PC-9 (cell line): ENCODE measurements at places on chromosomes 1 and 21. TPM values are rescaled to one million over a fixed set of nuclear protein-coding genes. Genes with fewer than 3 reads are reported as not detected.

Gene CIART
- 11.0 and 16.6 TPM in 2 replicates for total RNA-seq

DNA sequence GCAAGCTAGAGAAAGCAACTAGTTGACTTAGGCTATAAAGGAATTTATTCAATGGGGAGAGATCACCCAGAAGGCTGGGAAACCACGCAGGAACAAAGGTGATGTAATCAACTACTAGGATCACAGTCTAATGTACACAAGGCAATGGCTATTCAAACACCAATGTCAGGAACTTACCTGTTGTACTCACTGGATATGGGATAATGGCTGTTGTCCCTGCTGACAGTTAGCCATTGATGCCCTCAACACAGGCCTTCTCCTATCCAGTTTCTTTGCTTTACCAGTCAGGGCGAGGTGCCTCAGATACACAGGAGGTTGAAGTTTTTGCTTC is 32.3 kb downstream of the C21orf91 start:
- no peak overlapping the region for H3K27ac ChIP-seq
- peaks cover 7% of the 10 kb centered on the region; the same call in 1 of the 2 replicates for H3K36me3 ChIP-seq
- H3K27me3 ChIP-seq, result no peaks in the 10 kb centered on the region
- no peak for DNase-seq
- H3K4me3 ChIP-seq, result no peak overlapping the region
- H3K4me1 ChIP-seq, result no peaks in the 10 kb centered on the region

Gene CFHR4
- not detected in 2 replicates for total RNA-seq

DNA sequence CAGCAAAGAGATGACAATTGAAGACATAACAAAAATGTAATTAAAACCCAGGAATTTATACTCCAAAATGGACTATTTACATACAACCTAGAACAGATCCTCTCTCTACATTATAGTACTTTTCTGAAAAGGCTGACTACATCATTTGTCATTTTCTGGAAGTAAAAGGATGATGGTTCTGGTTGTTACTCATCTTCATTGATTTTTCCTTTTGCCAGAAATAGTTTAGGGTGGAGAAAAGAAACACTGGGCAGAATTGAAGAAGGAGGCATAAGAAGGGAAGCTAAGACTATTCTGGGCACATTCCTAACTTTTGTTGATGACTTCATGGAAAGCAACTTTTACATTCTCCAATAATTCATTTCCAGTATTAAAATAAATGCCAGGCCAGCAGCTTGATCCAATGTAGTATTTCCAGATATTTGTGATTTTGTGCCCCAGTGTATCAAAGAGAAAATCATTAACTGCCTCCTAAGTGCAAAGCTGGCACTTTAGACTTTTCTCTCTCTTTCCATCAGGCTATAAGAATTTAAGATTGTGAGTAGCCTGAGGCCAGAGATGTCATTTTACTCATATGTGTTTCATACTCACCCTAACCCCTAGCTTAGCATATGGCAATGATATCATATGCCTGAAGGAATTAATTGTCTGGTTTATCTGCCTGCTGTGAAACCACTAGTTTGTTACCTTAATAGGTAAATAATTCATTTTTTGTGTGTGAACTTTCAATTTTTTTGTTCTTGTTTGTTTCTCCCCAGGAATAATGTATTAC is 369.5 kb upstream of the LYPLAL1 start:
- DNase-seq, result no peak
- no peaks in the 10 kb centered on the region for H3K36me3 ChIP-seq
- H3K4me1 ChIP-seq, result no peaks in the 10 kb centered on the region
- H3K27me3 ChIP-seq, result no peaks in the 10 kb centered on the region

DNA sequence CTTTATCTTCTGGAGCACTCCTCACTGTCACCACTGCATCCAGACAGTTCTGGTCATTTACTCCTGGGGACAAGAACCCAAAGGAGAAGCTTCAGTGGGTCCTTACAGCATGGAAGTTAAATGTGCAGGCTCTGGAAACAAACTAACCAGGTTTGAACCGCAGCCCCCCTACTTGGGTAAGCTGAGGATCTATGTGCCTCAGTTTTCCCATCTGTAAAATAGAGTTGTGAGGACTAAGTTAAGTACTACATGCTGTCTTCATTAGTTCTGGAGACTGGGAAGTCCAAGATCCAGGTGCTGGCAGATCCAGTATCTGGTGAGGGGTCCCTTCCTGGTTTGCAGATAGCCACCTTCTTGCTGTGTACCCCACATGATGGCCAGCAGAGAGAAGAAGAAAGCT is 8.0 kb upstream of the ATP1A2 start:
- no peak for DNase-seq
- no peak overlapping the region for H3K27ac ChIP-seq
- H3K27me3 ChIP-seq, result no peaks in the 10 kb centered on the region
- peaks cover 25% of the 10 kb centered on the region for H3K4me1 ChIP-seq
- H3K4me3 ChIP-seq, result no peak overlapping the region

Gene GOLT1A
- 18.7 and 22.8 TPM in 2 replicates for total RNA-seq

DNA sequence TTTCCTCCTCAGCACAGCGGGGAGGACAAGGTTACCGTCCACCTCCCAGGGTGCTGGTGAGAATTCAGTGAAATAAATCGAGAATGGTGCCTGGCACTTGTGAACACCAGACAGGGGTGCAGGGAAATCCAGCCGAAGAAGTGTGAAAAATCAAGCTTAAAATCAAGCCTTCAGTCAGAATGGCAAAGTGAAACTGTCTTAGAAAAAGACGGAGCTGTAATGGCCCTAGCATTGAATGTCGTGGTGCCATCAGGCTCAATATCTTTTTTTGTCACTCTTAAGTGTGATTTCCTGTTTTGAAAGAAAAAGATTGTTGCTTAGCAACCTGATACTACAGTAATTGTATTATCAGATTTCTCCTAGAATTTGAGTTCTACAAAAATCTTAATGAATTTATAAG is 22.1 kb downstream of the EDARADD start:
- H3K27ac ChIP-seq, result no peak overlapping the region
- no peak overlapping the region for H3K4me3 ChIP-seq

GRCh38 chr1:3066250-3066711 is 2.7 kb upstream of the PRDM16 start:
- DNase-seq, result no peak
- H3K27me3 ChIP-seq, result peaks cover 31% of the 10 kb centered on the region
- no peaks in the 10 kb centered on the region for H3K4me1 ChIP-seq

Gene MATN1
- 0.37 and 0.50 TPM in 2 replicates for total RNA-seq

Gene TMEM201
- total RNA-seq, result 17.2 and 17.4 TPM in 2 replicates

- no peak overlapping the region for H3K4me3 ChIP-seq
- no peaks in the 10 kb centered on the region for H3K27me3 ChIP-seq
- H3K36me3 ChIP-seq, result no peaks in the 10 kb centered on the region
- no peak for DNase-seq
- H3K27ac ChIP-seq, result no peak overlapping the region
- no peaks in the 10 kb centered on the region for H3K4me1 ChIP-seq
Measured at GRCh38 chr1:224710196-224710595, 94.1 kb downstream of the CNIH3 start.

GRCh38 chr1:44568128-44568900 is 106.0 kb downstream of the TMEM53 start:
- no peaks in the 10 kb centered on the region for H3K27me3 ChIP-seq
- DNase-seq, result peak; percentile 70
- H3K4me1 ChIP-seq, result peaks cover 18% of the 10 kb centered on the region
- no peaks in the 10 kb centered on the region for H3K36me3 ChIP-seq
- no peak overlapping the region for H3K4me3 ChIP-seq

GRCh38 chr1:228982637-228983036 is 247.4 kb downstream of the RHOU start:
- H3K4me1 ChIP-seq, result no peaks in the 10 kb centered on the region
- no peak overlapping the region for H3K27ac ChIP-seq
- no peak overlapping the region for H3K4me3 ChIP-seq
- H3K27me3 ChIP-seq, result peaks cover 56% of the 10 kb centered on the region
- no peak for DNase-seq

Gene PCSK9
- total RNA-seq, result 60.7 and 133 TPM in 2 replicates

Gene PTGS2
- total RNA-seq, result 0.63 and 2.3 TPM in 2 replicates

Gene NPPA
- total RNA-seq, result not detected in 2 replicates

Gene KLHL21
- total RNA-seq, result 20.6 and 24.4 TPM in 2 replicates

GRCh38 chr1:46466477-46467182 is 23.0 kb upstream of the DMBX1 start:
- no peak overlapping the region; the same call in 1 of the 2 replicates for H3K4me3 ChIP-seq

GRCh38 chr1:64983110-64983509 is 16.8 kb upstream of the JAK1 start:
- no peaks in the 10 kb centered on the region for H3K36me3 ChIP-seq
- peak overlapping the region; percentile 38; the same call in 1 of the 2 replicates for H3K27ac ChIP-seq
- H3K4me1 ChIP-seq, result peaks cover 39% of the 10 kb centered on the region
- peak; percentile 94 for DNase-seq

Gene TTC34
- 1.5 and 1.7 TPM in 2 replicates for total RNA-seq

DNA sequence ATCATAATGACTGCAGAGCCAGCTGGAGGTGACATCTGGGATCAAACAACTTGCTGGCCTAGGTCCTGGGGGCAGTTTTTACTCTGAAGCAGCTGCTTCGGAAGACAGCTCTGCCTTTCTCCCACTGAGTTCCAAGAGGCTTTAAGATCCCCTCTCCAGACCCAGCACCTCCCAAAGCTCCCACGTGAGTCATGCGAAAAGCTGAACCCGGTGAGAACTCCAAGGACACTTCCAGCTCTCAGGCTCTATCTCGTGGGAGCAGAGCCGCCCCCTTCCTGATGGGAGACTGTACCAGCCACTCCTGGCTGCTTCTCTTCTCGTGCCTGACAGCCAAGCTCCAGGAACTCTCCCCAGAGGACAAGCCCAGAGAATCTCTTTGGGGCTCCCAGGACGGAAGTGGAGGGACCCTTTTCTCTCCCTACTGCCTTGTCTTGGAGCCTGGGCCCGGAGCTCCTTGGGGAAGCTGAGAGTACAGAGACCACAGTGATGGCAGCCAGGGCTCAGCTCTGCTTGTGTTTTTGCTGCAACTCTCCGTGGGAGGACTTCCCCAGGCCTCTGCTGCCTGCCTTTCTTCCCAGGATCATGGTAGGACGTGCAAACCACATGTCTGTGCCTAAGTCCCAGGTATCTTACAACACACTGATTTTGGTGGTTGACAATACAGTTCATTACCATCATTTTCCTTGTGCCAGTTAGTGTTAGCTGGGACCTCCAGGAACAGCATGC is 40.6 kb downstream of the STUM start:
- no peaks in the 10 kb centered on the region for H3K4me1 ChIP-seq
- H3K36me3 ChIP-seq, result no peaks in the 10 kb centered on the region

DNA sequence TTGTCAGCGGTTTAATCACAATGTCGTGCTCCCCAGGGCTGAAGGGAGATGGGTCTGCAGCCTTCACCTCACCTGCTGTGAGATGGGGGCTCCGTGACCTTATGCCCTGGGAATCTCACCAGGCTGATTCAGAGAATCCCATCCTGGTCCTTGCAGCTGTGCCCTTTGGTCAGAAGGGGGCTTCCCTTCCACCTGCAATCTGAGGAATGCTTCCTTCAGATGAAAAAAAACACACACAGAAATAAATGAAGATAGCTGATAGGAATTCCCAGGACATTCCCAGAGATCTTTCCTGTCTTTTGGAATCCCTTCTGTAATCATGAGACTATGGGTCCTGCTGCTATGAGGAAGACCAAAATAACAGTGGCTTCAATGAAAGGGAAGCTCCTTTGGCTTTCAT is 127.0 kb upstream of the VAMP3 start:
- no peak for DNase-seq
- H3K27me3 ChIP-seq, result peaks cover 54% of the 10 kb centered on the region
- no peak overlapping the region for H3K4me3 ChIP-seq
- H3K4me1 ChIP-seq, result no peaks in the 10 kb centered on the region
- H3K36me3 ChIP-seq, result no peaks in the 10 kb centered on the region

DNA sequence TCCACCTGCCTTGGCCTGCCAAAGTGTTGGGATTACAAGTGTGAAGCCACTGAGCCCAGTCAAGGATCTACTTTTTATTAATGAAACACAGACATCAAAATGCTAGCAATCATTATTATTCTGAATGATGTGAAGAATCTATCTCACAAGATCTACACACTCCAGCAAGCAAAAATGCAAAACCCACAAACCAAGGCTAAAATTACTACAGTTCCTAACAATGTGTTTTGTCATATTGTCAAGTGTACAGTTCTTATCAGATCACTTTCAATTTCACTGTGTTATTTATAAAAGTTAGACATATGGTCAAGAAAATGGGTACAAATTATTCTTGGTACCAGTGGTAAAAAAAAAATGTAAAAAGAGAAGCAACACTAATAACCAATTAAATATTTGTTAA is 61.3 kb upstream of the SDC3 start:
- no peak overlapping the region for H3K4me3 ChIP-seq
- no peaks in the 10 kb centered on the region for H3K27me3 ChIP-seq
- H3K36me3 ChIP-seq, result peaks cover 28% of the 10 kb centered on the region
- no peak for DNase-seq
- H3K4me1 ChIP-seq, result no peaks in the 10 kb centered on the region
- no peak overlapping the region for H3K27ac ChIP-seq

DNA sequence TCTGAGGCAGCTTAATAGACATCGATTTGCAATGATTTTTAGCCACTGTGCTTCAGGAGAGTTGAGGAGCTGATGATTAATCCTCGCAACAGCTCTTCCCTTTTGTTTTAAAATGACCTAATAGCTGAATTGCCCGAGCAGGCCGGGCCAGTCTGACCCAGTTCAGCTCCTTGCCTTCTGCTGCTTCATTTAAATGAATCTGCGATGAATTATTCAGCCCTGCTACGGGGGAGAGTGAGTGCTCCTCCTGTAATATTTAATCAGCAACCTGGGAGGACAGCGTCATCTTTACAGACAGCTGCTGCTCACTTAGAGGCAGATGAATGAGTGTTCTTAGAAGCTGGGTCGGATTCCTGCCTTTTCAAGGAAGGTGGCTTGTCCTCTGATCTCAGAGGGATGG is 325.1 kb downstream of the CAMTA1 start:
- H3K4me3 ChIP-seq, result no peak overlapping the region
- no peaks in the 10 kb centered on the region for H3K36me3 ChIP-seq
- no peak overlapping the region for H3K27ac ChIP-seq
- no peaks in the 10 kb centered on the region for H3K4me1 ChIP-seq
- no peak for DNase-seq

DNA sequence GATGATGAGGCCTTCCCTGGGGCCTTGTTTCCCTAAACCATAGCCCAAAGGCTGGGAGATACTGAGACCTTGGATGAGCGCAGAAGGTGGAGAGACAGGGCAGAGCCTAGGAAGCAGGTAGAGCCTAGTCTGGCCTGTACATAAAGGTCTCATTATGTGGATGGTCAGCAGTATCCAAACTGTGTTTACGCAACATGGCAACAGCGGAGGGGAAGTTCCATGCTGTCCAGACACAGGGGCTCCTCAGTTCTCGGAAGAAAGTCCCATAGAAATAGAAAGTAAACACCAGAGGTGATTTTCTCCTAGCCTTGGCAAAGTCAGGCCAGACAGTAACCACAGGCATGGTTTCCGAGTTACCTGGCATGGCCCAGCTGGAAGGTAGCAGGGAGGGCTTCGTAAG is 42.1 kb upstream of the MPZL1 start:
- H3K4me3 ChIP-seq, result no peak overlapping the region
- no peak for DNase-seq
- H3K27ac ChIP-seq, result no peak overlapping the region
- no peaks in the 10 kb centered on the region for H3K27me3 ChIP-seq

DNA sequence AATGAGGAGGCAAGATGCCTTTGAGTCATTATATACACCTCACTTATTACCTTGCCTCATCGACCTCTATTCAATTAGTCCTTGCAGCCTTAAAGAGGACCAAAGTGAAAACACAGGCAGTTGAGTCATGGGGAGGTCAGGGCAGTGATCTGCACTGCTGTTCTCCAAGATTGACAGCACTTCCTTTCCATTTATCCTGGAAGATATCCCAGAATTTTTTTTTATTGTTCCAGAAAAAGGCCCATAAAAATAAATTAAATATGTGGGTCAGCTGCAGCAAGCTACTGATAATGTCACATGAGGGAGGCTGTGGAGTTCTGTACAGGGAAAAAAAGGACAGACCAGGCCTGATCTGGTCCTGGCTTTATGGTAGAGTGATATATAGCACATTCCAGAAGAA is 33.2 kb upstream of the CDC42BPA start:
- H3K4me1 ChIP-seq, result peaks cover 15% of the 10 kb centered on the region
- H3K27ac ChIP-seq, result no peak overlapping the region
- H3K27me3 ChIP-seq, result no peaks in the 10 kb centered on the region
- DNase-seq, result no peak
- no peak overlapping the region for H3K4me3 ChIP-seq
- H3K36me3 ChIP-seq, result no peaks in the 10 kb centered on the region

Gene DYNLT4
- 2.8 and 4.3 TPM in 2 replicates for total RNA-seq
